ENCODE measurements at places on chromosomes 6 and 20.

- DNase-seq, result no peak
Observed at GRCh38 chr6:168782187-168782751, 341.3 kb downstream of the SMOC2 start.

GRCh38 chr20:56995635-56996075 lies 270.8 kb downstream of the BMP7 start:
- peak; percentile 62 for DNase-seq

GRCh38 chr6:107128175-107128574 lies 12.9 kb upstream of the BEND3 start:
- DNase-seq, result no peak

DNA sequence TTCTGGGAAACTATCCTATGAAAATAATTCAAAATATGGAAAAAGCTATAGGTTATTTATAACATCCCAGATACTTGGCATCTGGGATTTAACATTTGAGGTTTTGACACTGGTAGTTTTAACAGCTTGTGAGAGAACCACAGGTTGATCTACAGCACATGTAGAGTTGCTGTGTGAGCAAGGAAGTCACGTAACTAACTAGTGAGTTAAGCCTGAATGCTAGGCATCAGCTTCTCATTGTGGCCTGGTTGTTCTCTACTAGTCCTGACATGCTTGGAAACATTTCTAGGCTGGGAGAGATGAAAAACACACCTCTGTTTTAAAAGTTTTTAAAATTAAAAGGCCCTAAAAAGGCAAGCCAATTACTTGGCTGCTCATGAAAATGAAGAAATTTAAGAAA lies 28.2 kb downstream of the ESF1 start:
- DNase-seq, result no peak

- peak; percentile 96 for DNase-seq
Observed at GRCh38 chr20:44210406-44211176, at the start of gene OSER1. Gene OSER1 (minus strand): TSS chr20:44210771. CDS start chr20:44206957, 3,814 bp downstream.

- no peak for DNase-seq
Observed at GRCh38 chr20:64107736-64108457, 532 bp upstream of the NPBWR2 start.

GRCh38 chr20:50885781-50886180 lies 45.5 kb downstream of the ADNP start:
- DNase-seq, result no peak

- DNase-seq, result no peak
Observed at GRCh38 chr6:121652223-121652622, 216.8 kb downstream of the GJA1 start.

DNA sequence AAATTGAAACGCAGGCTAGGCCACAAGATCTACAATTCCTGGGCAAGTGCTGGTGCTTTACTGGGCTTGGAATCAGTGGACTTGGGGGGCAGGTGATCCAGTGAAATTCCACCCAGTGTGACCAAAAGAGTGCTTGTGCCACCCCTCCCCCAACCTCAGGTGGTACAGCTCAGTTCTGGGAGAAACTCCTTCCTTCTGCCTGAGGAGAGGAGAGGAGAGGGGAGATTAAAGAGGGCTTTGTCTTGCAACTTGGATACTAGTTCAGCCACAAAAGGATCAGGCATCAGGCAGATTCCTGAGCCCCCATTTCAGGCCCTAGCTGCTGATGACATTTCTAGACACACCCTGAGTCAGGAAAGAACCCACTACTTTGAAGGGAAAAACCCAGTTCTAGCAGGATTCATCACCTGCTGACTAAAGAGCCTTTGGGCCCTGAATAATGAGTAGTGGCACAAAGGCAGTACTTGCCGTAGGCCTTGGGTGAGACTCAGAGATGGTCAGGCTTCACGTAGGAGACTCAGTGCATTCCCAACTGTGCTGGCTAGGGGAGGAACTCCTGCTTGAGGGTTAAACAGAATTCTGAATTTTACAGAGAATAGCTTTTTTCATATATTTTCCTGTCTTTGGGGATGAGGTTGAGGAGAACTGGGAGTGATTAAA lies 446.7 kb downstream of the BMP2 start:
- DNase-seq, result no peak

DNA sequence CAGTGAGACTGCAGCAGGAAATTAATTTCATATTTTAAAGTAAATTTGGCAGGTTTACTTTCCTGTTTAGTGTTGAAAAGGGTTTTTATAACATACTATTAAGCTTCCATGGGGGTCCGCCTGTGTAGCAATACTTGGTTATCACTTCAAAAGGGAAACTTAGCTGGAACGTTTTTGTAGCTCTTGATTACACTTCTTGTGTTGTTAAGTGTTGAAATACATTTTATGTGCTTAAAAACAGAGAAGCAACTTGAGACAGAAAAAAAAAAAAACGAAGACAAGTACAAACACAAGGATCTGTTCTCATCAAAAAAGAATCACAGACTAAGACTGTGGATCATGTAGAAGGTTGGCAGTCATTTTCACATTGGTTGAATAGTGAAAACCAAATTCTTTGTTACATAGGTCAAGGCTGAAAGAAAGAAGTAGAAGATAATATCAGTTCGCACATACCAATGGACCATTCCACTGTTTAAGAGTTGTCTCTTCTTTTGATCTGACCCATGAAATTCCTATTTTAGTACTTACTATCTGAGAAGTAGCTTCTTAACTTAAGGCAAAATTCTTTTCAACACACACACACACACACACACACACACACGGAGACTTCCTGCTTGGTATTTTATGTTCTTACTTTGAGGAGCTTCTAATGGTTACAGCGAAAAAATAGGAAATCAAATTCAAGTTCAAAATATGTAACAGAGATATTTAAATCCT lies 113.9 kb upstream of the SLC35B3 start:
- DNase-seq, result no peak

DNA sequence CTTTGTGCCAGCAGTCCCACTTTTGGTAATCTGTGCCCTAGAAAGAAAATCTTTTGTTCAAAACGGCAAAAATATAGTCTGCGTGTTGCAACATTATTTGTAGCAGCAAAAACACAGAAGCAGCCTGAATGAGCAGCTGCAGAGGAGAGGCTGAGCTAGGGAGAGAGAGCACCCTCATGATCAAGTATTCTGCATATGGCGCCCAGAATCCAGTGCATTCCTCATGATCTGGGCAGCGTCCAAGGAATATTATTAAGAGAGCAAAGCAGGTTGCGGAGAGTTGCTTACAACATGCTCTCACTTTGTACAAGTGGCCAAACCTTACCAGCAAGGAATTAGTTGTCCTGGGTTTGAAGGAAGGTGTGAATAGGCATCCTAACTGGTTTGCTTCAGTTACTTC lies 25.9 kb downstream of the KIZ start:
- DNase-seq, result no peak

DNA sequence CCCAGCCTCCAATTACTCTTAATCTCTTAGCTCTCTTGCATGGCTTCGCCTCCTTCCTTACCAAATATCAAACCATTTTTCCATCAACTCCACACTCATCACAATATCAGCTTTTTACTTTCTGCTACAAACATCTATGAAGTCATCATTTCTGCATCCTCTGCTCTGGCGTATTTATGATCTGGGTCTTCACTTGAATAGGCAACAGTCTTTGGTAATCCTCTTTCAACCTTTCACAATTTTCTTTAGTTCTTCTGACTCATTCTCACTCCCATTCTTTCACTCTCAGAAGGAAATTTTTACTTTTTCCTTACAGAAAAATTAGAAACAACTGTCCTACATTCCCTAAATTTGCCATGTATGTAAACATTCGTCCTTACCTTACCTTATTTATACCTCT lies 522.4 kb downstream of the HDGFL1 start:
- no peak for DNase-seq

- DNase-seq, result no peak
Observed at GRCh38 chr20:45461225-45461624, 8.3 kb upstream of the WFDC2 start.

DNA sequence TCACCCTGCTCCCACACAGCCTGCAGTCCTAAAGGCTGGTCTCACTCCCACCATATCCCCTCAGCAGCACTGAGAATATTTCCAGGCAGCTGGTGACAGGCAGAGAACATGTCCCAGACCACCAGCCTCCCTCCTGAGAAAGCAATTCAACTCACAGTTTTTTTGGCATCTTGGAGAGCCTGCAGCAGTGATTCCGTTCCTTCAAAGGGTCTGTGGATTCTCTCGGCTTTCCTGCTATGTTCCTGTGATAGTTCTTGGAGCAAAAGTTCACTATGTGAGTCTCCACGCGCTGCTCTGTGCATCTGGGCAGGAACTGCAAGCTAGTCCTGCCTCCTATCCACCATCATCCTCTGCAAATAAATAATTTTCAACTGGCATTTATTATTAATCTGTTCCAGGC lies 448.3 kb upstream of the HSF2 start:
- no peak for DNase-seq

DNA sequence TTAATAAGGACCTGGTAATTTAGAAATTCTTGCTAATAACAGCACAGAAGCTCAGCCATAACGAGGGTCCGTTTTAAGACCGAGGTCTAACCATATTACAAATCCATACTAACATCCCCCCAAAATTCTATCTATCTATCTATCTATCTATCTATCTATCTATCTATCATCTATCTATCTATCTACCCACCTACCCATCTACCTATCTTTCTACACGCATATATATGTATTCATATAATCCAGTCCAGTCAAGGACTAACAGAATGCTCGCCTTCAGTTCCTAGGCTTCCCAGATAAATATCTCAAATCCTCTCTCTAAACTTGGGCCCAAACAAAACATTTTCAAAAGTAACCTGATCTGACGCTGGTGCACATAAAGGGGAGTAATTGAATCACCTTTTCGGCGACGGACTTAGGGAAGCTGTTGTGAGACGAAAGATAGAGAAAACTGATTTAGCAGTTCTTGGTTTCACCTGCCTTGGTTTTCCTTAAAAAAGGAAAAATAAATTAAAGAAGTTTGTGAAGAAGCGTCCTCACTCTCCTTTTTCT lies 14.5 kb downstream of the HMGN4 start:
- DNase-seq, result no peak

GRCh38 chr6:51934098-51934497 lies 153.3 kb downstream of the PKHD1 start:
- DNase-seq, result peak; percentile 43

DNA sequence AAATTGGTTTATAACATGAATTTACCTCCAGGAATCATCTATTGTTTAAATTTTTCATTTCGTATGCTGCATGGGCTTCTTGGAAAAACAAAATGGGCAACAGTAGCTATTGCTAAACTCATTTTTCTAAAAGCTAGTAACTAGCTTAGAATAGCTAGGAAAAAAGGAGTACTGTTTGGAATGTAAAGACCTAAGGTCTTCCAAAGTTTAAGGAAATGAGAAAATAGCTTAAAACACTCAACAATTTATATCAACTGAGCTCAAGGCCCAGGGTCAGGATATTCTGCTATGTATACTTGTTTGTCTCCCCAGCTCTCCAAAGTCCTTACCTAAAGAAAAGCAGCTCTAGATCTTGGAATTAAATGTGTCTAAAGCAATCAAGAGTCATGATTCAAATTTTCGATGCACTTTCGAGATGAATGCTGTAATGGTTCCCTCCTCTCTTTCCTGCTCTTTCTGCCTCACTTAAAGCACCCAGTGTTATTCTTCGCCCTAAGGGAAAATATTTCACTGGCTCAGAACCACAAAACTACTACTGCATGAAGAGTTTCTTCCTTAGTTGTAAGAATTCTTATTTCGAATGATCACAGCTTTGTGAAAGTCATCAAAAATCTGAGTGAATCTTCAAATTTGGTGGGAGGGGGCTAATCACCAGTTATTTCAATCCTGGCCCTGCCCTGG lies 41.6 kb downstream of the LYRM4 start:
- no peak for DNase-seq

GRCh38 chr20:25490656-25491445 lies 83.4 kb downstream of the GINS1 start:
- no peak for DNase-seq

DNA sequence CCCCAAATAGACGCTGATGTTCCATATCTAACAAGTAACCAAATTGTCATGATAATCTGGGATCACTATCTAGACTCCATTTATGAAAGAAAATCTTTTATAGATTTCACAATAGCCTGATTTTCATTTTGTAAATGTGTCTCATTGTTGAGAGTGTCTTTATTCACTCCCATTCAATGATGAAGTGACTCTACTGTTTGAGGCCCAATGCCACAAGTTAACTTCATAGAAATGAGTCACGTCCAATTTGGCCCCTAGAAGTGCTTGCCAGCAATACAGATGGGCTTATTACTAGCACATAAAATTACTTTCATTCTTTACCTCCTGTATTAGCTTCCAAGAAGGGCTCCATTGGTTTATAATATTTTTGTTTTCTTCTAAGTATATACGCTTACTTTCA lies 6.3 kb downstream of the IPCEF1 start:
- no peak for DNase-seq

DNA sequence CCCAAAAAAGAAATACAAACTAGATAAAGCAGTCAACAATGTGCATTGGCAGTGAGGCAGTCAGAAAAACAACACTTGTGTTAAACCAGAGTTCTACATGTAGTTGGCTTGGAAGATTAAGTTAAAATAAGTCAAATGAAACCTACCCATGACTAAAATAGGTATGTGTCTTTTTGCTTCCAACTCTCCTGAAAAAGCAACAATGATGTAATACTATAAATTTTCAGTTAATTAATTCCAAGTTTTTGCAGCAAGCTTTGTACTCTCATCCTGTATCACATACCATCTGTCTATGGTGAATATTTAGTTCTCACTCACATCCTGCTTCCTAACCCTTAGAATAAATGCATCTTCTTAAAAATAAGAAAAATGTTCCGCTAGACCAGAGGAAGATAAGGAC lies 261.5 kb downstream of the KIF16B start:
- no peak for DNase-seq

DNA sequence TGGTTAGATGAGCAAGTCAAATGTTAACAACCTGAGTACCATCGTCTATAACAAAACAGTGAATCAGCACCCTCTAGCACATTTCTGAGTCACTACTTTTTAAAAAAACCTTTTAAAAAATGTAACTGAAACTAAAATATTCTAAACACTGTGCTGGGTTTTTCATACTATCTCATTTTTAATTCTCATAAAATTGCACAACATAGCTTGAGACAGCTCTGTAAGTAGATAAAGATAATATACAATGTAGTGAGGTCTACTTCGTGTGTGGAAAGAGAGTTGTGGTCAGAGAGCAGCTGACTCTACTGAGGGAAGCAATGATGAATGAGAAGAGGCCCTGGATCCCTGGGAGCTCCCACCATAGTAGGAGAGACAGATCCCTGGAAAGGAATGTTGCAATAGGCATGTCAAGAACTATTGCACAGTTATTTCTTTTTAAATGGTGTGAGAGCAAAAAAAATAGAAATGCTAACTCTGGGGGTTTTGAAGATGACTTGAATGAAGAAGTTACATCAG lies 13.6 kb upstream of the CALHM6 start:
- peak; percentile 59 for DNase-seq

DNA sequence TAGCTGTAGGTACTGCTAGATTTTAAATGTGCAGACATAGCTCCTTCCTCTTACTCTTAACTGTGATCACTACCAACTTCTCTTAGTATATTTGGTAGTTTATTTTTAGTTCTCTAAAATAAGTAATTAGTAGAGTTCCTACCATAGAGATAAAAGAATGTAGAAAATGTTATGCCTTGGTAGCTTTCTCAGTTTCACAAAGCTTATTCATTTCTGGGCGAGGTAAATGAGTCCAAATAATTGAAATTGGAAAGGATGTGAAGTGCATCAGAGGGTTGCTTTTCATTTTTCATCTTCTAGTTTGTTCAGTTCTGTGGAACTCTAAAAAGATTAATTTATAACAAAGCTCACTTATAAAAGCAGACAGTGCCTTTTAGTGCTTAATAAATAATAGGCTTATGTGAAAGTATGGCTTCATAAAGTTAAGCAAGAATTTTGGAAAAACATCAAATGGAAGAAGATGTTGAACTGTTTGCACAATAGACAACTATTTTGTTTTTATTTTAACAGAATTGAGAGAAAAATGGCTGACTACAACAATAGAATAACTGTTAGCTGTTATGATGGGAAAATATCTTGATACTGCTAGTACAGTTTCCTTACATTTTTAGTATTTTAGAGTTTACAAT lies 303.7 kb downstream of the UTRN start:
- no peak for DNase-seq

Data from HuH-7 (cell line).